ENCODE measurements at places on chromosomes 4 and X.

DNA sequence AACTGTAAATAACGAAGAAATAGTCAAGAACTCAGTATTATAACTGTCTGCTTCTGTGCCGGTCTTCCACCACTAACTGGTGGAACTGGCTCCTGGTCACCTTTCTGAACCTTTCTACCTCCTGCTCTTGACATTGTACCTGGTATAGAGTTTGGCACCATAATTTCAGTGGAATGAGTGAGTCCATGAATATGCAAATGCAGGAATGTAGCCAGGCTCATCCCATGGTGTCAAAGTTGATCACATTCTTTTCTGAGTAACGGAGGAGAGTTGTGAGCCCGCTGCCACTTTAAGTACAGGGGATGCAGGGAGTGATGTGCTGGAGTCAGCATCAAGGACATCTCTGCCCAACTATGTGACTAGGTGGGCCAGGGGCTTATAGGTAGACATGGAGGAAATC, 207.9 kb upstream of the HS3ST1 start:
- DNase-seq = no peak

DNA sequence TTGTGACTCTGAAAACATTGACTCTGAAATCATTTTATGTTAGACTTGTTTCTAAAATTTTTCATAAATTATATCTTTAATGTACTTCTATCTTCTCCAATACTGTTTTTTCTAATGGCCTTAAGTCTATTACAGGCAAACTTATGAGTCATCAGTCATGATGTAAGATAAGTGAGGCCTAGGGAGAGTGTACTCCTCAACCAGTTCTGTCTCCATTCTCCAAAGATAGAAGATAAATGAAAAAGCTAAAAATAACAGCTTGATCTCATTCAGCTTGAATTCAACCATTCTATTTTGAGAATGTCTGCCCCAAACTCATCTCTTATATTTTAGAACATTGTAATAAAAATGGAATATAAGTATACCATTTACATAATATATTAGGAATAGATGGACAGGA, 34.5 kb downstream of the STBD1 start:
- DNase-seq = peak; percentile 1

DNA sequence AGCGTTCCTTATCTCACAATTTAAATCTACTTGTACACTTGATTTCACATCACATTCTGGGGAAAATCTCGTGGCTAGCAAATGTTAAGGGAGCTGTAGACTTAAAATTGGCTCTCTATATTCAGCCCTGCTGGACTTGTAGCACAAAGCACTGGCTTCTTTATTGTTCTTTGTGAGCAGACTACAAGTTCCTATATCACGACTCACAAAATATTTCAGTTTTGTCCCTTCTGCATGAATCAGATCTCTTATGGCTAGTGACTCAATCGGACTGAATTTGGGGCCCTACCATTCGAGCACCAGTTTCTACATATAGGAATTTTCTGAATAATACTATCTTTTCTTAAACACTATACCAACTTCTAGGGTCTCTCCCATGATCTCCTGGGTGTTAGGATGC, 390.1 kb downstream of the ADAM29 start:
- DNase-seq = no peak

DNA sequence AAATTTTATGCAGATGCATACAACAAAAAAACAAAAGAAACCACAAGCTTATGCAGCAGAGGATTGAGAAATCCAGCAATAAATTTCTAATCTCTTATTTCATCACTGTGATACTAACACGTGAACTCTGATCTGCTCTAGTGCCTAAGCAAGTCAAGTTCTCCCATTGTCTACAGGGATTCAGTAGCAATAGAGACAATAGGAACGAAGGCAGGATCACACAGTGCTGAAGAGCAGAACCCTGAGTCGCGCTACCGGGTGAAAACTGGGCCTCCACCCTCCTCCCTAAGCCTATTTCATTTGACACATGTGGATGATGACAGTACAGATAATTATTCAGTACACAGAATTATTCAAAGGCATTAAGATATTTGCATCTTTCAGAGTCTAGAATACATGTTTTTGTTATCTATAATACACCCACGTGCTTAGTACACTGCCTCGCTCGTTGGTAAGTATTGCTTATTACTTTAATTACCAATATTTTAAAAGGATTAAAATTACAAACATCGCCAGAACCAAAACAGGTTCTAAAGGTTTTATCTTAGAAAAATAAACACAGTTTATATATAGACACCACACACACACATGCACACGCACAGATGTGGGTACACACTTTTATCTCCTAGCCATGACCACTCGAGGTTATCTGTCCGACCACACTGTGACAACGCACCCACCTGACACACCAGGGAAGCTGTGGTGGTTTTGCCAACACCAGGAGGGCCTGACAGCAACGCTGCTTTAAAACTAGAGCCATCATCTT, 60.1 kb downstream of the RFC1 start:
- DNase-seq = no peak

DNA sequence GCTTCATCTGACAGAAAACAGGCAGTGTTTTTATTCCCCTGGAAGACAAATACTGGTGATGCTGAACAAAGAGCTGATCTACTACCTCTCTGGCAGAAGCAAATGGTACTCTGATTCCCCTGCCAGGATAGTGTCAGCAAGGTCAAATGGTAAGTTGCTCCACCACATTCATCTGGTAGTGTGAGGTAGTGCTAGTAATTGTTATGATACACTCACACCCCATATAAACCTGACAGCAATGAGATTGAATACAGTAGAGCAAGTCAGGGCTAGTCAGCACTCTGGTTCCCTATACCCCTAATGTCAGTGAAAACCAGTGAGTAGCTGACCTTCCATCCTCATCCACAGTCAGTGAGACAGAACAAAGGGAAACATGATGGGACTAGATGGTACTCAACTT, 3.4 kb upstream of the SPIN4 start:
- no peak for DNase-seq

DNA sequence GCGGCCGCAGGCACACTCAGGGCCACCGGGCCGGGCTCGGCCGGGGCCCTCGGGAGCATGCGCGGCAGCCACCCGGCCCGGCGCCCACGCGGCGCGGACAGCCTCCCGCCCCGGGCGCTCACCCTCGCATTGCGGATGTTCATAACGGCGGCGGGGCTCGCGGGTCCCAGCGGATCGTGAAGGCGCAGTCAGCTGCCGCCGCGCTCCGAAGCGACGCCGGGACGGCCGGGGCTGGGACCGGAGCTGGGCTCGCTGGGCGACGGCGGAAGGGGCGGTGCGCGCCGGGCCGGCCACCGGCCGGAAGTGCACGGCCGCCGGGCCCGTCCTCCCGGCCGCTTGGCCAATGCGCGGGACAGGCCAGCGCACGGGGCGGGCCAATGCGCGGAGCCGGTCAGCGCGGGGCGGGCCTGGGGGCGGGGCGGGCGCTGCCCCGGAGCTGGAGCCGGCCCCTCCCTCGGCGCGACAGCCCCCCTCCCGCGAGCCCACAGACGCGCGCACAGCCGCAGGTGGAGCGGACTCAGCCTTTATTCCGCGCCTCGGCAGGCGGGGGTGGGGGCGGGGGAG, at the start of gene NAA10:
Gene NAA10 (minus strand): TSS at position 276 of the 564 bp plus-strand sequence. CDS start 133 bp downstream, at position 143.
- peak; percentile 43 for DNase-seq

- DNase-seq = no peak
Measured at GRCh38 chr4:111610681-111611080, 534.6 kb upstream of the FAM241A start.

GRCh38 chr4:7076696-7077082, 8.8 kb upstream of the GRPEL1 start:
- DNase-seq = no peak

GRCh38 chrX:4935846-4936245, 1222.4 kb upstream of the PRKX start:
- no peak for DNase-seq

DNA sequence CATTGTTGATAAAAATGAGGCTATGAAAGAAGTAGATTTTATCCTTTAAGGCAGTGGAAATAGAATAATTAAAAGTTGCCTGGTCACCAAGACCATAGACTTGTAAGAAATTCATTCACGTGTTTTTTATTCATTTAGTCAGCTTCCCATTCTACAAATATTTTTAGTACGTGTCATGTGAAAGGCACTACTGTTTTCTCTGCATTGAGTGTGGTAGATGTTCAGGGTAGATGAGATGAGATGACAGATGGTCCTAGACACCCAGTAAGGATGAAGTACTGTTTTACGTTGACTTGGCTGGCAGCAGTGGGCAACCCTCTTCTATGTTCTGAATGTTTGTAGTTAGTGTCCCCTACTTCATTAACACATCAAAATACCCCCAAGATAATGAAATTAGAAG, 228.1 kb downstream of the ARHGAP24 start:
- no peak for DNase-seq

GRCh38 chr4:149709640-149710039, 106.0 kb downstream of the IQCM start:
- no peak for DNase-seq

DNA sequence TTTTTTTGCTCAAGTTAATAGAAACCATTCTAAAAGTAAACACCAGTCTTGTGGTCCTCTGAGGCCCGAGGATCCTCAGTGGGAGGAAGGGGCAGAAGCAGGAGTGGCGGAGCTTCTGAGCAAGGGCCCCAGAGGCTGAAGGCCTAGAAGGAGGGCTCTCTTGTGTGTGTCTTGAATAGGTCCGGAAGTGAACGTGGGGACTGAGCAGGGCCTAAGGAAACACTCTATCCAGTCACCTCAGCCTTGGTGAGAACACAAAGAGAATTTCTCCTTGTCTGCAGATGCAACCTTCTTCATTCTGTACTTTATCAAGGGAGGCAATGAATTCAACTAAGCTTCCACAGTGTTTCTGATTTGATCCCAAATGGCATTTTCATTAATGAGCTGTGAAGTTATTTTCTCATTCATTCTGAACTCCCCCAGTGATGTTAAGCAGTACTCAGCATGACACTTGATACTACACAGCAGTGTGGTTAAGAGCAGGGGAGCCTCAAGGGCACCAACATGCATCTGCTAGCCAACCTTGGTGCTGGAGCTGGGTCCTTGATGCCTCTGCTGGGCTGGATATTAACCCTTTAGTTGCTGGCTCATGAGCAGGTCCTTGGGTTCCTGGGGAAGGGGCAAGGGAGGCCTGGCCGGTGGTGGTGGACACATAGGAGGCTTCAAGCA, 64.7 kb downstream of the RBM47 start:
- no peak for DNase-seq

DNA sequence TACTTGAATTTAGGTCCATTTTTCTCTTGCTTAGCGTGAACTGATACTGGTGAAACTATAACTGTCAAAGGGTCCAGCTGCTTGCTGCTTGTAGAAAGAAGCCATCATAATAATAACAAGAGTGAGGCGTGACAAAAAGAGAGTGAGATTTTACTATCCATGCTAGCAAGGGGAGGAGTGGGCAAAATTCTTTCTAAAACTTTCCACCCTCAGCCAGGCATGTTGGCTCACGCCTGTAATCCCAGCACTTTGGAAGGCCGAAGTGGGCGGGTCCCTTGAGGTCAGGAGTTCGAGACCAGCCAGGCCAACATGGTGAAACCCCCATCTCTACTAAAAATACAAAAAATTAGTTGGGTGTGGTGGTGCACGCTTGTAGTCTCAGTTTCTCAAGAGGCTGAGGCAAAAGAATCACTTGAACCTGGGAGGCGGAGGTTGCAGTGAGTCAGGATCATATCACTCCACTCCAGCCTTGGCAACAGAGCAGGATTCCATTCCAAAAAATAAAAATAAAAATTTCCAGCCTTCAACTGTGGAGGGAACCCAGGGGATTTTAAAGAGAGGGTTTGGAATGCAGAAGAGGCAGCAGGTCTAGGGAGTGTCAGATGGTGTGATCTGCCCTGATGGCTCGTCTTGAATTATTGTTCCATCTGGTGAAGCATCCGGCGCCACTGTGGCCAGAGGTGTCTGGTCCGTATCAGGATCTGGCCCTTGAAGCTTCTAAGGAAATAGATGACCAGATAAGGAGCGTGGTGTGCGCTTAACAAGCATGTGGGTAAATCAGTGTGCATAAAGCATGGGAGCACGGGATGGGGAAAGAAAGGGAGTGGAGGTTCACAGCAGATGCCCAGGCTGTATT, 51.8 kb downstream of the LRP2BP start:
- DNase-seq = no peak

DNA sequence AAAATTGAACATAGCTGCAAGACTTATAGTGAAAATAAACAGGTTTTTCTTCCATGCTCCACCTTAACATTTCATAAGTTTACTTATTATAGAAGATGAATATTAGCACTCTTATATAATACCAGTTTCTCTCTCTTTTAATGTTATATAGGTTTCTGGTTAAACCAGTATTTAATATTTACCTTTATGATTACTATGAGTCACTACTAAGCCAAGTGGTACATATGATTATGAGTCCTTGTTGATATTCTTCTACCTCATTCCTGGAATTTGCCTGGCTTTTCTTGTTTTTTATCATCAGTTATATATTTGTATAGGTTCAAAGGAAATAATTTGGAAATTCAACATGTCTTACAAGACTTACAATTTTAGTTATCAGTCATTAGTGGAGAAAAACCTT, 89.9 kb upstream of the MAOA start:
- DNase-seq = no peak

- no peak for DNase-seq
Measured at GRCh38 chrX:150506486-150506885, 61.9 kb upstream of the MTM1 start.

DNA sequence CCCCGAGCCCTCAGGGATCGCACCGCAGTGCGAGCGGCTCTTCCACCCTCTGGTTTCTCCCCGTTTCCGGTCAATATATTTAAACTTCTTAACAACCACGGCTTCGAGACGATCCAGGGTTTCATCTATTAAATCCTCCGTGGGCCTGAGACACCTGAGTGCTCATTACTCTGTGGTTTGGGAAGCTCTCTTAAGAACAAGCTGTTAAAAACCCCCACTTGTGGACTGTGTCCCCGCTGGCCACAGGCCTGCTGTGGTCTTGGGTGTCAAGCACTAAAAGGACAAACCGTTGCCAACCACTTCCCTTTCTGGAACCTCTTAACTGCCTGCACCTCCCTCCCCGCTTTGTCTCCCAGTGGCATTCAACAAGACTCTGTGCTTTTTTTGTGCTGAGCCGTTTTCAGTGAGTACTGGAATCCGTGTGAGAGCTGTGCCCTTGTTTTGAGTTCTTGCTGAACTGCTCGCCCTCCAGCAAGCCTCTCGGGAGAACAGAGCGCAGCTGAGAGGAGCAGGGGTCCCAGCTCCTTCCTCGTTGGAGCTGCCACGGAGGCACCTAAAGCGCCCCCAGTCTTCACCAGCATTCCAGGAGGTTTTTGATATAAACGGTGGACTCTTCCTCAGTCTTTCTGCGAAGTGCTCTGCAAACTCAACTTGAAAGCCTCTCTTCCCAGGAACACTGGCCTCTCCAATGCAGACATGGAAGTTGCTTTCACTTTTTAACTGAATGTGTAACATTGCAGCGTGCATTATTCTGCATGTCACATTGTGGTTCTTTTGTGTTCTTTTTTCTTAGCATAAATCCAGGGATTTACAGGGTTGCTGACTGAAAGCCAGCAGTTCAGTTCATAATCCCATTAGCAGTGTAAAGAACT, 691 bp upstream of the IGFBP7 start:
- peak; percentile 43 for DNase-seq

GRCh38 chr4:155434366-155434765, 57.6 kb upstream of the MAP9 start:
- no peak for DNase-seq

Measured in amniotic stem cell (primary cell).